ENCODE measurements at places on chromosomes 1 and 21. TPM values are rescaled to one million over a fixed set of nuclear protein-coding genes. Genes with fewer than 3 reads are reported as not detected.

DNA sequence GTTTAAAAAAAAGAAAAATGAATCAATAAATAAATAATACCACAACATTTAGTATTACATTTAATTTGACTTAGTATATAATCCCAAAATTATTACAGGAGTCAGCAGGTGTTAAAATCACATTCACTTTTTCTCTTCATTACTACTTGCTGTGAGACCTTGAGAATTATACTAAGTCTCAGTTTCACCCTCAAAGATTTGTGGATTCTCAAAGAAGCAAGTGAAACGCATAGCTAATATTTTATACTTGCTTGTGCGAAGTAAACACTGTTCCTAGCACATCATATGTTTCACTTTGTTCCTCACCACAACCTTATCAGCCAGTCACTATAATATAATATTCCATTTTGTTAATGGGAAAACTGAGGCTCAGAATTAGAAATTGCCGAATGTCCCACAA lies 4.0 kb downstream of the CLCA1 start:
- no peak overlapping the region for H3K4me3 ChIP-seq
- DNase-seq = no peak
- no peaks in the 10 kb centered on the region for H3K4me1 ChIP-seq
- no peaks in the 10 kb centered on the region for H3K27me3 ChIP-seq

DNA sequence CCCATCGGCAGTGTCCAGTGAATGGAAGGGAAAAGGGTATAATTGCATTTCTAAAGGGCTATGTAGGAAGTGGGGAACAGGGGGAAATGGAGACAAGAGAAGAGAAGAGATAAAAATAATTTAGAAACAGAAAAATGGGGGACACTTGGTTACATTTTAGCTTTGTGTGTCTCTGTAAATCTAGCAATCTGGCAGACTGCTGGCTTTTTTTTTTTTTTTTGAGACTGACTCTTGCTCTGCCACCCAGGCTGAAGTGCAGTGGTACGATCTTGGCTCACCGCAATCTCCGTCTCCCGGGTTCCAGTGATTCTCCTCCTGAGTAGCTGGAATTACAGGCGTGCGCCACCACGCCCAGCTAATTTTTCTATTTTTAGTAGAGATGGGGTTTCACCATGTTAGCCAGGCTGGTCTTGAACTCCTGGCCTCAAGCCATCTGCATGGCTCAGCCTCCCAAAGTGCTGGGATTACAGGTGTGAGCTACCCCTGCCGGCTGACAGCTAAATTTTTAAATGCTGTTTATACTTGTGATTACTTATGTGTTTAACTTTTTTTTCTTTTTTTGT lies 53.4 kb downstream of the AGPAT3 start:
- peak overlapping the region; percentile 63 for H3K27ac ChIP-seq
- H3K36me3 ChIP-seq = no peaks in the 10 kb centered on the region
- no peak for DNase-seq
- H3K27me3 ChIP-seq = peaks cover 27% of the 10 kb centered on the region

- H3K4me3 ChIP-seq = no peak overlapping the region
- H3K27me3 ChIP-seq = peaks cover 2% of the 10 kb centered on the region
- peaks cover 14% of the 10 kb centered on the region for H3K36me3 ChIP-seq
- H3K27ac ChIP-seq = no peak overlapping the region
These were observed 6.1 kb upstream of the AKR7A3 start for GRCh38 chr1:19294638-19295037.

GRCh38 chr21:29896884-29897283 lies 42.9 kb downstream of the GRIK1 start:
- H3K27ac ChIP-seq = no peak overlapping the region
- no peaks in the 10 kb centered on the region for H3K36me3 ChIP-seq
- no peak overlapping the region for H3K4me3 ChIP-seq
- DNase-seq = no peak

GRCh38 chr1:116869611-116870010 lies 40.1 kb upstream of the PTGFRN start:
- no peak overlapping the region for H3K27ac ChIP-seq
- no peak for DNase-seq
- H3K27me3 ChIP-seq = no peaks in the 10 kb centered on the region
- H3K4me1 ChIP-seq = no peaks in the 10 kb centered on the region
- H3K36me3 ChIP-seq = peaks cover 10% of the 10 kb centered on the region
- H3K4me3 ChIP-seq = no peak overlapping the region

The MRPL9 gene
- polyA plus RNA-seq = 120 TPM

GRCh38 chr1:172277989-172278388 lies 142.5 kb upstream of the C1orf105 start:
- H3K4me3 ChIP-seq = no peak overlapping the region
- no peak for DNase-seq

- H3K4me1 ChIP-seq = no peaks in the 10 kb centered on the region
- peaks cover 3% of the 10 kb centered on the region for H3K36me3 ChIP-seq
- H3K4me3 ChIP-seq = no peak overlapping the region
- DNase-seq = no peak
These were observed 64.9 kb downstream of the LMO4 start for GRCh38 chr1:87393445-87394085.

The SHISA4 gene
- 4.7 TPM for polyA plus RNA-seq

- peak overlapping the region; percentile 55 for H3K27ac ChIP-seq
- H3K27me3 ChIP-seq = peaks cover 5% of the 10 kb centered on the region
- no peaks in the 10 kb centered on the region for H3K36me3 ChIP-seq
- no peak overlapping the region for H3K4me3 ChIP-seq
- peaks cover 24% of the 10 kb centered on the region for H3K4me1 ChIP-seq
- no peak for DNase-seq
These were observed 39.1 kb downstream of the SPSB1 start for GRCh38 chr1:9331558-9332346.

DNA sequence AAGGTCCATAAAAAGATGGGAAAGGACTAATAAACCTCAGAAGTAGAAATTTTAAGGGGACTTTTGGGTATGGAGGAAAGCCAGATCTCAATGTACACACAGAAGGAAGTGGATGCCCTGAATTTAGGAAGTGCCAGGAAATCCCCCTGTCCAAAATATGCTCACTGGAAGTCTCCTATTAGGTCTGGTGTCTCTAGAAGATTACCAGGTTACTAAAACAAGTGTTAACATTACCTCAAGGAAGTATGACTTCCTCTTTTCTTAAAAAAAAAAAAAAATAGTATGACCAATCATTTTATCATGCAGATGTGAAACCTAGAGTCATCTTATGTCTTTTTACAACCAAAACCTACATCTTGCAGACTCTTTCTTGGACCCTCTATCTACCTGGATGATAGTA lies 30.7 kb downstream of the CD58 start:
- DNase-seq = no peak
- H3K4me3 ChIP-seq = peak overlapping the region; percentile 17
- H3K36me3 ChIP-seq = peaks cover 33% of the 10 kb centered on the region
- H3K27me3 ChIP-seq = no peaks in the 10 kb centered on the region
- H3K4me1 ChIP-seq = peaks cover 44% of the 10 kb centered on the region

The TNFRSF1B gene
- 162 TPM for polyA plus RNA-seq

The CIART gene
- not detected for polyA plus RNA-seq

DNA sequence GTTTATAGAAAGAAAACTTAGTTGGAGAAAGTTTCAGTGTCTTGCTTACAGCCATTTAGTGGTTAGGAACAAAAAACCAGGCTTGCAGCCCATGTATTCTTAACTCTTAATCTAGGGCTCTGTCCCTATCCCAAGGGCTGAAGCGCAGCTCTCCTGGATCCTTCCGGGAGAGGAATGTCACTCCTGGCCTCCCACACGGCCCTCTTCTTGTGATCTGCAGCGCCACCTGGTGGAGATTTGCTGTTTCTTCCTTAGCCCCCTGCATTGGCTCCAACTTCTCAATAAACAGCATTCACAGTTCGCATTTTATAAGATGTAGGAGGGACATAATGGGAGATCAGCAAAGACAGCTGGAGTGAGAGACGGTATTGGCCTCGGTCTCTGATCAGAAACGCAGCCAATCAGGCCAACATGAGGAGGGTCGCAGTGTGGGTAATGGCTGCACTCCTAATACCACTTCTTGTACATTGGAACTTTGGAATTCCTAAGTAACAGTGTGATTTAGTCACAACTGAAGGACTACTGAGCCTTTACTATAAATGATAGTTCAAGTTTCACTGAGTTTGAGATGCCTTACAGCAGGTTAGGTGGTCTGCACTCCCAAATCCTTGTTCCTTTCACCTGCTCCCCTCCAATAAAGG lies 283.4 kb downstream of the ASTN1 start:
- no peak overlapping the region for H3K4me3 ChIP-seq
- no peak for DNase-seq
- H3K36me3 ChIP-seq = no peaks in the 10 kb centered on the region
- H3K4me1 ChIP-seq = no peaks in the 10 kb centered on the region

DNA sequence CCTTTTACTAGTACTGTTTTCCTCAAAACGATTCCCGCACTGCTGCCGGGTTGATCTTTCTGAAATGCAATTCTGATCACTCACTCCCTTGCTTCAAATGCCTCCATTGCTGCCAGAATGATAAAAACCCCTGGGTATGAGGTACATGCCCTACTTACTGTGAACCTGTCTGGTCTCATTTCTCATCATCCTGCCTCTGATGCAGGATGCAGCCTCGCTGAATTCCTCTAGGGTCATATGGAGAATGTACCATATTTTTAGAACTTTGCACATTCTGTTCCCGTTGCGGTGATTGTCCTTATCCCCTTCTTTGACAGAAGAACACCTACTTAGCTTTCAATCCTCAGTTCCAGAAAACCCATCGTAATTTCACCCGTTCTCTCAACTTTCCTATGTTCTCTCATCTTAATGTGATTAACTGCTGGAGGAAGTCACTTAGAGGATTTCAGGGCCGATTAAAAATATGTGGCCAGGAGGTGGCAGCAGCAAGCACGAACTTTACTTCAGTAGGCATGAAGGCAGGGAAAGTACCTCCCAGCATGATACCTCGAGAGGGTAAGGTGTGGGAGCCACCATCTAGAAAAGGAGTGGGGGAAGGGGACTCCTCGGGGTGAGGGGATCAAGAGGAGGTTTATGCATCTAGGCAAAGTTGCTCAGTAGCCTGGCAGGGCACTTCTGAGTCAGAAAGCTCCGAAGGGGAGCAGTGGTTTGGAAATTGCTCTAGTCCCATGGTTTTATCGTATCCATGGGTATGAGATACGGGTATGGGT lies 361.5 kb upstream of the ZP4 start:
- H3K27ac ChIP-seq = no peak overlapping the region
- no peaks in the 10 kb centered on the region for H3K27me3 ChIP-seq
- no peak for DNase-seq
- H3K36me3 ChIP-seq = no peaks in the 10 kb centered on the region
- H3K4me1 ChIP-seq = no peaks in the 10 kb centered on the region
- H3K4me3 ChIP-seq = no peak overlapping the region

GRCh38 chr1:174337000-174337681 lies 110.6 kb upstream of the GPR52 start:
- DNase-seq = no peak
- H3K27ac ChIP-seq = peak overlapping the region; percentile 10
- H3K4me1 ChIP-seq = peaks cover 21% of the 10 kb centered on the region
- peaks cover 8% of the 10 kb centered on the region for H3K36me3 ChIP-seq
- H3K4me3 ChIP-seq = no peak overlapping the region

DNA sequence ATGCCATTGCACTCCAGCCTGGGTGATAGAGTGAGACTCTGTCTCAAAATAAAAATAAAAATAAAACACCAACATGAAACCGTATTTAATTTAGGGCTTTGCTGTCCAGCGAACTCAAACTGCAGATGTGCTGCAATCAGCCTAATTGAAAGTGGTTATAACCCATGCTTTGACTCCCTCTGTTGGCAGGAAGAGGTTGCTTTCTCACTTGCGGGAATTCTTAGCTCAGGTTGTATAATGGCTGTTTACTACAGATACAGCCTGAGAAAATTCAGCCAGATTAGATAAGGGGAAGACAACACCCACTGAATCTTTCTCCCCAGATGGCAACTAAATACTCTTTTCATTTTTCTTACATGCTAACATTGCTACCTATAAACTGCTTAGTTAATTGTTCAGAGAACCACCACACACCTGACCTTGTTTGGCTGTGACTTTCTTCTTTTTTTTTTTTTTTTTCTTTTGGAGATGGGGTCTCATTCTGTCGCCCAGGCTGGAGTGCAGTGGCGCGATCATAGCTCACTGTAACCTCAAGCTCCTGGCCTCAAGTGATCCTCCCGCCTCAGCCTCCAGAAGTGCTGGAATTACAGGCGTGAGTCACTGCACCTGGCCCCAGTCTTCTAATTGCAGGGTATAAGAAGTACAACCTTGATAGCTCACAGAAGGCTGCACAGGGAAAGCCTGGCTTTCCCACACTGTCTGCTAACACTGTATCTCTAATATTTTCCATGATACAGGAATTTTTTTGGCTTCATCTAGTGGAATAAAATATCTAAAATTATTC lies 34.6 kb downstream of the DNTTIP2 start:
- H3K27me3 ChIP-seq = peaks cover 33% of the 10 kb centered on the region
- peak; percentile 59 for DNase-seq
- H3K4me1 ChIP-seq = peaks cover 27% of the 10 kb centered on the region
- peak overlapping the region; percentile 39 for H3K27ac ChIP-seq
- H3K4me3 ChIP-seq = no peak overlapping the region
- no peaks in the 10 kb centered on the region for H3K36me3 ChIP-seq

The ADAM30 gene
- polyA plus RNA-seq = not detected

DNA sequence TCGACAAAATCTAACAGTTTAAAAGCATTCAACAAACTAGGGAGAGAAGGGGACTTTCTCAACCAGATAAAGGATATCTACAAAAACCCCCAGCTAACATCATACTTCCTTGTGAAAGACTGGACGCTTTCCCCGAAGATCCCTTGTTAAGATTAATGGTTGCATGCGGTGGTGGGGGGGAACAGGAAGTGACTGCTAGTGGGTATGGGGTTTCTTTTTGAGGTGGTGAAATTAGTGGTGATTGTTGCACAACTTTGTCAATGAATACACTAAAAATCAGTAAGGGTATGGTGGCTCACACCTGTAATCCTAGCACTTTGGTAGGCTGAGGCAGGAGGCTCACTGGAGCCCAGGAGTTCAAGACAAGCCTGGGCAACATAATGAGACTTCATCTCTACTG lies 26.9 kb upstream of the EYA3 start:
- peaks cover 8% of the 10 kb centered on the region for H3K27me3 ChIP-seq
- DNase-seq = peak; percentile 72
- peak overlapping the region; percentile 62 for H3K27ac ChIP-seq
- no peaks in the 10 kb centered on the region for H3K36me3 ChIP-seq
- H3K4me1 ChIP-seq = peaks cover 22% of the 10 kb centered on the region
- H3K4me3 ChIP-seq = peak overlapping the region; percentile 46

- H3K4me3 ChIP-seq = no peak overlapping the region
- peaks cover under 1% of the 10 kb centered on the region for H3K27me3 ChIP-seq
- no peaks in the 10 kb centered on the region for H3K36me3 ChIP-seq
- DNase-seq = no peak
- H3K27ac ChIP-seq = no peak overlapping the region
These were observed 98.6 kb downstream of the NAV1 start for GRCh38 chr1:201637282-201638079.
